Stimulated activated CD8-positive, alpha-beta memory T cell treated with anti-CD3 and anti-CD28 coated beads, Interleukin-12 subunit alpha, Interleukin-12 subunit beta, amount 100 ng/mL, for 4 hours (primary cell): ENCODE measurements at places on chromosomes 16 and 17.

DNA sequence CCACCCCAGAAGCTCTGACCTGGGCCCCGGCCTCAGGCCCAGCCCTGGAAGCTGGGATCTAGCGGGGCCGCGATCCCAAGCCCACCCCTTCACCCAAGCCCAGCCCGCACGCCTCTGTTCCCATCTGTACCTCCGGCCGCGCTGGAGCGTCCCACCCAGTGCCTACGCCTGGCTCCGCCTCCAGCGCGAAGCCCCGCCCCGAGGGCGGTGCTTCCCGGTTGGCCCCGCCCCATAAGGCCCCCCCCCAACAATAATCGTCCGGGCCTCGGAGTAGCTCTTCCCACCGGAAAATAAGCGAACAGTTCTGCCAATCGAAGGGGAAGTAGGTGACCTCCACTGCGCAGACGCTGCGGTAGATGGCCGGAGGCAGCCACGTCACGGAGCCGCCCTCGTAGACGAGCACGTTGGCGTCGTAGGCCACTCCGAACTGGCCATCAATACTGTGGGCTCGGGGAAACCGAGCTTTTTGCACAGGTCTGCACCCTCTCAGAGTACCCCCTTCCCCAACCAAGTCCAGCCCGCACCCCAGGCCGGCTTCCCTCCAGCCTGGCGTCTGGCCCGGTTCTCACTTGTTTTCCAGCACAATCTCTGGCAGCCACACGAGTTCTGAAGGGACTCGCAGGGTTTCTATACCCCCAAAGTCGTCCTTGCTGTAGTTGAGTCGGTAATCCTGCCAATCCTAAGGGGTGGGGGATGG is 1.1 kb downstream of the CHRNE start:
- DNase-seq = peak; percentile 28

DNA sequence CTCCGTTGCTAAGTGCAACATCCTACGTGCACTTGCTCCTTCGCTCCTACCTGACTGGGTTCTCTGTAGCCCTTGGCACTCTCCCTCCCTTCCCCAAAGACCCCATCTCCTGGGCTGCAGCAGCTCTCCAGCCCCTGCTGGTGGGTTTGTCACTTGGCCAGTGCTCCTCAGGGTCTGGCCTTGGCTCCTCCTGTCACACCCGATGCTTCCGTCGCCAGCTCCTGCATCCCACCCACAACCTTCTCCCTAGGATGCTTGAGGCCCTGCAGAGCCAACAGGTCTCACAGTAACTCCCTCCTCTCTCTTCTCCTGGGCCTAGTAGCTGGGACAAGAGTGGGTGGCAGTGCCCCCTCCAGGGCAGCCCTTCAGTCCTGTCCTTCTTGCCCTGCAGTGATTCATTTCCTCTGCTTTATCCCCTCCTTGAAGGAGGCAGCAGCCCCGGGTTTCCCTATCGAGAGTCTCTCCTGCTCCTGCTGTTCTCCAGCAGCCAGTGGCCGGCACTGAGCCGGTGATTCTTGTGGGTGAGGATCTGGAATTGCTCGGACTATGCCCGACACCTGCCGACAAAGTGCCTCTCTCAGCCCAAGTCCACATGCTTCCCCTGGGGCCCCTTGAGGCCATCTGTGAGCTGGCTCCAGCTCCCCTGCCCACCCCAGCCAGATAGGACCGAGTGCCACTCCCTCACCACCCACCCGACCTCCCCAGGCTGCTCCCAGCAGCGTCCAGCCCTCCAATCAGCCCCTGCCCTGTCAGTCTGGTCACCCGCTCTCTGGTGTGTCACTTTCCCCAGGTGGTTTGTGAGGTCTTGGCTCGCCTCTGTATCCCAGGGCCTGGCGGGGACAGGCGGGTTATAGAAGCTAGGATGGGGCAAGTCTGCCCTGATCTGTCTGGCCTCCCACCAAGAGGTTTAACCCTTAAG is 3.8 kb downstream of the LITAFD start:
- no peak for DNase-seq

GRCh38 chr17:16929035-16929680 is 42.8 kb downstream of the TNFRSF13B start:
- no peak for DNase-seq

DNA sequence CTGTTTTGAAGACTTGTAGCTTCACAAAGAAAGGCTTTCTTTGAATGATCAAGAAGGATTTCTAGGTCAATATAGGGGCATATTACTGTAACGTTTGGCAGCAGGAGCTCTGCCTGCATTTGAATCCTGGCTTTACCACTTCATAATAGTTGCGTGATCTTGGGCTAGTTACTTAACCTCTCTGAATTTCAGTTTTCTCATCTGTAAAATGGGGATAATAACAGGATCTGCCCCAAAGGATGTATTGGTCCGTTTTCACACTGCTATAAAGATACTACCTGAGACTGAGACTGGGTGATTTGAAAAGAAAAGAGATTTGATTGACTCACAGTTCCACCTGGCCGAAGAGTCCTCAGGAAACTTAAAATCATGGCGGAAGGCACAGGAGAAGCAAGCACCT is 12.5 kb downstream of the BMERB1 start:
- no peak for DNase-seq

DNA sequence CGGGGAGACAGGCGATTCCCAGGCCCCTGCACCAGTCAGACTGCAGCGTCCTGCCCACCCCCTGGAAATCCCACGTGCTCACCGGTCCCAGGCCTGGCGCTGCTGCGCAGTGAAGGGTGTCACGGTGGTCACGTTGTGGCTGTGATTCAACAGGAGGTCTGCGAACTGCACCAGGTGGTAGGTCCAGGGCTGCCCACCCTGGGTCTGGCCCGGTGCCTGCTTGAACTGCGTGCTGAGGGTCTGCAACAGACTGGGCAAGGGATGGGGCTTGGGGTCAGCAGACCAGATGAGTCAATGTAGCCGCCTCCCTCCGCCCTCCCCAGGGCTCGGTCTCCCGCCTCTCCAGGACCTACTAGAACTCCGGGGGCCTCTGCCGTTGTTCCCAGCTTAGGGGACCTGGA is 7.1 kb downstream of the MYBBP1A start:
- no peak for DNase-seq

- peak; percentile 46 for DNase-seq
Measured at GRCh38 chr17:21511363-21512195, 135.4 kb downstream of the KCNJ12 start.

DNA sequence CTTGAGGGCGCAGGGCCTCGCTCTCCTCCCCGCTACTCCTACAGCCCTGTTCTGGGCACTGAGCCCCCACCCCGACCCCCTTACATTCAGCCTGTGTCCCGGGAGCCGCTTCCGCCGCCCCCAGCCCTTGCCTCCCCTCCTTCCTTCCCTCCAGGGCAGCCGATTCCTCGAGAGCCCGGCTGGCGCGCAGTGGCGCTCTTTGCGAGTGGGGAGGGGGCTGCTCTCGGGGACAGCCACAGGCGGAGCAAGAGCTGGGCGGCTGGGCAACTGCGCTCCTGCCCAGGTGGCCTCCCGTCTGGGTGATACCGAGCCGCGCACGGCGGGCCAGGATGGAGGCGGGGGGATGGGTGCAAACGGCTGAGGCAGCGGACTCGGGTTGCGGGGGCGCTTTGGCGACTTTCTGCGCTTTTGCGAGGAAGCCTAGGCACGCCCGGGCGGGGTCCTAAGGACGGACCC is 1.2 kb downstream of the MMP15 start:
- DNase-seq = no peak

DNA sequence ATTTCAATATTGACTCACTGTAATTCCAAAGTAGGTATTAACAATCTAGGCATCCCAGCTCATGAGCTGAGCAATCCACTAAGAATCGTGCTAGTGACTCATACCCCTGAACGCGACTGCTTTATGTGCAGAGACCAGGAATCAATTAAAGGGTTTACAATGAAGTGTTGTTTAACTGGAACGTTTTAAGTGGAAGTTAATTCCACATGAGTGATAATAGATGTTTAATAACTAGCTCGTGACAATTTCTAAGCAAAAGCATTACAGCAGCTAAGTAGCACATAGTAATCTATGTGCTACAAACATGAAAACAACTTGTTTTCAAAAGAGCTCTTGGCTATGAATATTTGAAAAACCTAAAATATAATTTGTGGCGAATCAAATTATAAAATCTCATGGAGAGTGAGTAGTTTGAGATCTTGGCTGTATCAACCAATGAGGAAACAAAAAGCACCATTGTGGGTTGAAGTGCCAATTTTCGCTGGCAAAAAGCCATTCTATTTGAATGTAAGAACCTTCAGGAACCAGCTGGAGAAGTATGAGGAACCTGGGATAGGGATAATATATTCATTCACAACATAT is 9.4 kb downstream of the GJC1 start:
- DNase-seq = no peak

DNA sequence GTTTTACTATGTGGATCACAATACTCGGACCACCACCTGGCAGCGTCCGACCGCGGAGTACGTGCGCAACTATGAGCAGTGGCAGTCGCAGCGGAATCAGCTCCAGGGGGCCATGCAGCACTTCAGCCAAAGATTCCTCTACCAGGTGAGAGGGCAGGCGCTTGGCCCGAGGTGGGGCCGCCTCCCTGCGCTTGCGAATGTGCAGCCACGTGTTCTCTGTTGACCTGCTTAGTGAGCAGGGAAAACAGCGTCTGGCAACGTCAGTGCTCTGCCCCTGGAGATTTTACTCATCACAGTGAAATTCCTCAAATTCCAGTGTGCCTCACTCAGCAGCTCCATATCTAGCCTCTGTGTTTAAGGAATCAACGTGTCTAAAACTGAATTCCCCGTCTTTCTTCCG is 33.4 kb upstream of the CLEC18A start:
- DNase-seq = no peak

DNA sequence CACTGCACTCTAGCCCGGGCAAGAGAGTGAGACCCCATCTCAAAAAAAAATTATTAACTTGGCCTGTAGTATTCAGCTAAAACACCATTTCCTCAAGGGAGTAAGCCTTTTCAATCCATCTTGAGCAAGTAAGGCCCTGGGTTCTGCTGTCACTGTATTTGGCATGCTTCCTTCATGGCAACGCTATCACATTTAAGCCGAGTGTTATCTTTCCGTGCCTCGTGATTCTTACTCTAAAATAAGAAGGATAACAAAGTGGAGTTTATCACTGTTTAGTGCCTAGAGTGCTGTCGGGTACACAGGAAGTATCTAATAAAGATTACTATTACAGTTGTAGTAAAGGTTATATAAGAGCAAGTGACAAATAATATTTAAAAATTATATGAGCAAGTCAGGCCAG is 8.8 kb downstream of the VPS53 start:
- DNase-seq = no peak

GRCh38 chr17:41184480-41184961 is at the start of gene KRTAP4-1:
Gene KRTAP4-1 (minus strand): TSS chr17:41184911. CDS start chr17:41184854, 57 bp downstream.
- no peak for DNase-seq

DNA sequence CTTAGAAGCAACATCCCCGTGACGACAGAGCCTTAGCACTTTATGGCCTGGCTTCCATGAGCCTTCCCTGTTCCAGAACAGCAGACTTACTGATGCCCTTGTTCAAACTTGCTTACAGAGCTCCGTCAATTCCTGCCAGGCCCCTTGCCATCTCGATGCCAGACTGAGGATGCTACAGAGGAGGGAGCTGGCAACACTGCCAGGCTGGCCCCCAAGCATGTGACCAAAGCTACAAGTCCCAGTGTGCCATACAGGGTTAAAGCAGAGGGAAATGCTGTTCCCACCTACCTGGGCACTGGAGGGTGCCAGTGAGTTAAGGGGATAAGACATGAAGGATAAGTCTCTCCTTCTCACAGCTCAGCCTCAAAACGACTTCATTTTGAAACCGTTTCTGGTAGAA is 33.5 kb upstream of the SREBF1 start:
- DNase-seq = no peak

- DNase-seq = no peak
Measured at GRCh38 chr17:13647543-13648021, 45.9 kb upstream of the HS3ST3A1 start.

GRCh38 chr17:74972107-74972972 is at the start of gene HID1:
Gene HID1 (minus strand): TSS chr17:74972759. CDS start chr17:74972656, 103 bp downstream.
- peak; percentile 74 for DNase-seq

- DNase-seq = no peak
Measured at GRCh38 chr16:18782697-18783429, 7.3 kb downstream of the RPS15A start.

DNA sequence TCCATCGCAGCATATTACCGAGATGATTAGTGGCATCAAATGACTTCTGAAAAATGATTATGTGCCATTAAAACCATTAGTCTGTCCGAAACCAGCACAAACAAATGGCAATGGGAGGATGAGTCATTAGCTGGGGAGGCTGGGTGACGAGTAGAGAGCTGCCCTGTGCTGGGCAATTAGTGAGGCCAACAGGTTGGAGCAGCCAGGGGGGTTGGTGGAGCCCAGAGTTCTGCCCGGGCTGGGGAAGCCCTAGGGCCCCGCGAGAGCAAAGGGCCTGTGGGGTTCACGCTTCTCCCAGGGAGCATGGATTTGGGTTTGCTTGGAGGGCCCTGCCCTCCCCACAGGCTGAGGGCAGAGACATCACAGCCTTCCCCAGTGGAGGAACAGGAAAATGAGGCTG is 152.1 kb upstream of the RPL38 start:
- DNase-seq = no peak

GRCh38 chr16:3215601-3216262 is 19.2 kb downstream of the ZNF200 start:
- DNase-seq = no peak

DNA sequence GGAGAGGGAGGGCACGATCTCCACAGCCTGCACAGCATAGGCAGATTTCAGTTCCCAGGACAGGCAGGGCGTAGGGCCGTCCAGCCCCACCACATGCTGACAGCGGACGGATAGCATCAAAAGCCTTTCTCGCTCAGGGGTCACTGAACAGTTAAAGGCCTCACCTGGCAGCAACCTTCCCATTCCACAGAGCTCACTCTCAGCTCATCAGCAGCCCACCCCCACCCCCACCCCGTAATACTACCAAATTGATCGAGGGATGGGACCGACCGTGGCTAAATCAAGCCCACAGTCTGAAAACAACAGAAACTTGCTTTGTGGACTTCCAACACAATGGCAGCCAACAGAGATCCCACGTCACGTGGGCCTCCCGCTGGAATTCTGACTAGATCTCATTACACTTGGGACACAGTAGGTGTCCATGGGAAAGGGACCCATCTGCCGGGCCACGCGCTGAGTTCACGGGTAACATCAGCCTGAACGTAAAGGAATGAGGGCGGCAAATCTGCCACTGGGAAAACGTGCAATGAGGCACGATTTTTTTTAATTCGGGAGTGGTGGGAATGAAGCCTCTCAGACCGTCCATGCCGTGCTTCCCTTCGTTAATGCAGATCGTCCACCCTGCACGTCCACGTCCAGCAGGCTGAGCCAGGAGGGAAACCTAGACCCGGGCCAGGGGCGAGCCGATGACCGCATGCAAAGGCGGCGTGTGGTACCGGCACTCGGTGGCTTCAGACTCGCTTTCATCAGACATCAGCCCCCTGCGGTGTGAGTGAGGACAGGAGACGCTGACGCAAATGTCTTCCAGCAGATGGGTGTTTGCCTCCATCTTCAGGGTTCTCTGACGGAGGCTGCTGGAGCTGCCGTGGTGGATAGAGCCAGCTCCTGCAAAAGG is 92.1 kb downstream of the TBC1D16 start:
- no peak for DNase-seq

DNA sequence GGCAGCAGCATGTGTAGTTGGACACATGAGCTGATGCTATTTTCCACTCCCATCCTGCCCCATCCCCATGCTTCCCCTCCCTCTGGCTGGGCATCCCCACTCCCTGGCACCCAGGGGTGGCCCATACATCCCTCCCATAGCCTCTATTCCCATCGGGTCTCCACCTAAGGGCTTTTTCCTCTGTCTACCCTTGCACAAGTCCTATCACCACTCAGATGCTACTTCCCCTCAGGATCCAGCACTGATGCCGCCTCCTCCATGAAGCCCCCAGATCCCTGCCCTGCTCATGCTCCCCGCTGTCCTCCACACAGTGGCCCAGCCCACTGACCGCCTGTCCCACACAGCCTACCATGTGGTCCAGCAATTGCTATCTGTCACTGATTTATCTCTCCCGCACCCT is 15.8 kb downstream of the TRPV1 start:
- no peak for DNase-seq

- DNase-seq = no peak
Measured at GRCh38 chr16:81415751-81416150, 28.9 kb upstream of the CMIP start.
